Esophagus muscularis mucosa (tissue), 4 donors: ENCODE measurements at places on chromosomes 2 and 18. TPM values are rescaled to one million over a fixed set of nuclear protein-coding genes. Genes with fewer than 3 reads are reported as not detected.

The SATB2 gene
- total RNA-seq: 2.2 TPM

DNA sequence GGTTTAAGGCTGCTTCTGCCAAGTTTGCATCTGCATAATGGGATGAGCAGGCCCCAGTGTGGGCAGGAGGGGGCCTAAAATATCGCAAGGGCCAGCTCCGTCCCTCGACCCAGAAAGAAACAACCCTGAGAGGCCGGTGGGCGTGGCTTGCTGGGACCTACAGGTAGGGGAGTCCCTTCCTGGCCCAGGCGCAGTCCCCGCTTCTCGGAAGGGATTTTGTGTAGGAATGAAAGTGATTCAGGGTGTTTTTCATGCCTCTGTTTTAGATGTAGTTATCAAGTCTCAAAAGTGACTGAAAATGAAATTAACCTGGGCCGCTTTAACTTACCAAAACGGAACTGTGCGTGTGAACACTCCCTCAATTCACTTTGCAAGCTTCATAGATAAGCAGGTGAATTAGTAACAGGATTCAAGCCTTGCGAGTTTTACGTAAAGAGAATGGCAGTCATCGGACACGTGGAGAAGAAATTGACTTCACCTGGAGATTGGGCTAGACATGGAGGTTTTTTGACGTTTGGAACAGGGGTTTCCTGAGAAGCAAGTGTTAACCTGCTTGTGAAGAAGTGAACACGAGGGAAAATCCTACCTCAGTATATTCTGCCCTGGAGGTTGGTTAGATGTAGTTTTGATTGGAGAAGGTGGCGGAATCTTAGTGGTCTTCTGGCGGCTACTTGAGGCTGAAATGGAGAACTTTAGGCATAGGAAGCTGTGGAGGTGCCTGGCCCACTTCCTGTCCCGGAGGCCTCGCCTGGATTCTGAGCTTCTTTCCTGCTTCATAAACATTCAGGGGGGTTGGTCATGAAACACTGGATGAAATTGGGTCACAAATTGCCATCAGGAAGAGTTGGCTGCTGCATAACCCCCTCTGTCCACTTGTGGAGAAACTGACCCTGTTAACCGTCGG, 1.7 kb downstream of the NCK2 start:
- H3K27ac ChIP-seq: peak overlapping the region; percentile 96
- H3K4me3 ChIP-seq: peak overlapping the region; percentile 98
- peaks cover 68% of the 10 kb centered on the region for H3K4me1 ChIP-seq
- DNase-seq: no peak

The IGFBP5 gene
- 634 TPM for total RNA-seq

- H3K4me3 ChIP-seq: no peak overlapping the region
- DNase-seq: peak; percentile 66
- no peak overlapping the region for H3K27ac ChIP-seq
Measured at GRCh38 chr2:200613692-200614091, 27.9 kb downstream of the AOX1 start.

DNA sequence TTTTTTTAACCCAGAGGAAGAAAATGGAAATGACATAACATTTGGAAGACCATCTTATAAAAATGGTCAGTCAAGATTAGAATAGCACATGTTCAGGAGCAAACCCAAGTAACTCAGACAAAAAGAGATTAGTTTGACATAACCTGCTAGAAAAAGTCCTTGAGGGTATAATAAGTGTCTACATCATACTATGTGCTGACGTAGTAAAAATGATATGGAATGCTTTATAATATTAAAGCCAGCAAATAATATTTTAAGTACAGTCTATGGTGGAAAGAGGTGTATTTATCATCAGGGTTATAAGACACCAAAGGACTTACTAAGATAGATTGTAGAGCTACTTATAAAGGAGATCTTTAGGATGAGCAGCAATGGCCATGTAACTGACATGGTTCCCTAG, 169.0 kb downstream of the LTBP1 start:
- H3K4me3 ChIP-seq: no peak overlapping the region
- peaks cover 4% of the 10 kb centered on the region for H3K4me1 ChIP-seq
- no peak for DNase-seq
- no peak overlapping the region for H3K27ac ChIP-seq
- H3K27me3 ChIP-seq: no peaks in the 10 kb centered on the region

GRCh38 chr2:165033402-165033801, 78.1 kb upstream of the SLC38A11 start:
- DNase-seq: no peak
- H3K27ac ChIP-seq: no peak overlapping the region
- no peak overlapping the region for H3K4me3 ChIP-seq
- H3K27me3 ChIP-seq: no peaks in the 10 kb centered on the region
- H3K36me3 ChIP-seq: no peaks in the 10 kb centered on the region

DNA sequence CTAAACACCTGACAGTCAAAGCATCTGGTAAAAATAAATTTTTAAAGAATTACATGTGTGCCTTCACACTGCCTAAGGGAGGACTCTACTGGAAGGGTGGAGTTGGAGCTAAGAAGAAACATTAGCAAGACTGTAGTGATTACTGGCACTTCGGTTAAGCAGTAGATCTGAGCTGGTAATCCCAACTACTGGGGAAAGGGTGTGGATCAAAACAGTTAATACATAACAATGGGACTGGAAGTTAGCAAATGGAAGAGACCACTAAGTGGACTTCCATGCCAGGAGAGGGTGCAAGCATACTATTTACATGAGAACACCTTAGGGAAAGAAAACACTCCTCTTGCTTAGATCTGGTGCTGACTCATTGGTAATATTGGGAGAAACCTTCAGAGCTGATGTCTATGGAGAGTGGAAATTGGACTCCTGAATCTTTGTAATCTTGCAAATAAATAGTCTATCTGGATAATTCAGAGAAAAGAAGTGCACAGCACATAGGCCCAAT, 519.6 kb upstream of the LINC00305 start:
- H3K36me3 ChIP-seq: no peaks in the 10 kb centered on the region
- H3K4me3 ChIP-seq: no peak overlapping the region
- DNase-seq: no peak
- H3K4me1 ChIP-seq: no peaks in the 10 kb centered on the region

The ACMSD gene
- total RNA-seq: not detected

- no peak overlapping the region for H3K4me3 ChIP-seq
- peaks cover 9% of the 10 kb centered on the region for H3K36me3 ChIP-seq
- DNase-seq: no peak
- peaks cover 42% of the 10 kb centered on the region for H3K4me1 ChIP-seq
- peak overlapping the region; percentile 15 for H3K27ac ChIP-seq
Measured at GRCh38 chr2:105771836-105772235, 27.1 kb downstream of the NCK2 start.

The CHRND gene
- not detected for total RNA-seq

GRCh38 chr2:37412231-37412630, 67.8 kb downstream of the QPCT start:
- no peaks in the 10 kb centered on the region for H3K27me3 ChIP-seq
- DNase-seq: no peak
- H3K27ac ChIP-seq: no peak overlapping the region
- H3K4me1 ChIP-seq: peaks cover 25% of the 10 kb centered on the region
- H3K36me3 ChIP-seq: no peaks in the 10 kb centered on the region

The SULT1C4 gene
- total RNA-seq: 3.1 TPM

DNA sequence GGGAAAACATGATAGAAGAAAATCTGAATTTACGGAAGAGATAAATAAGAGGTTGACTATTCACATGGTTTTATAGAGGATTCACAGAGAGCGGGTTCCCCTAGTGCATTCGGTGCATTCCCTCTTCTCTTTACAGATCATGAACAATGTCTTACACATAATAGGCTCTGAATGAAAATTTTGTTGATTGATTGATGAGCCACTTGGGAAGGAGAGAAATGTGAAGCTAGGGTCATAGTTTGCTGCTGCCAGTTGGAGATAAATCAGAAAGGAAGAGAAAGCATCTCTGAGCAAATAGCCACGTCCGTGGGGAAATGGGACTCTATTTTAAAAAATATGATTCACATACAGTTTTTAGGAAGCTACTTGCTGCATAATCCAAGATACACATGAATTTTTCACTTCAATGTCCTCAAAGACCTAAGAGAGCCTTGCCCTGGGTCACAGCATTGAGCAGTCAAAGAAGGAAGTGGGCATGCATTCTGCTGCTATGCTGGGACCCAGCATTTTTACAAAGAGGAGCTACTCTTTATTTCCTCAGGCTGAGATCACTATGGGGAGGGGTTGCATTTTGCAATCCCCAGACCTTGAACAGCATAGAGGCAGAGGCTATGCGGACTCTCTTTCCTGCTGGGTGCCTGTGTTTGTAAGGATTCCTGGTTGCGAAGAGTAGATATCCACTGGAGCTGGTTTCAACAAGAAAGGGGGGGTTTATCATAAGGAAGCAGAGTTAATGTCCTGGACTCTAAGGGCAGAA, 395.3 kb downstream of the TSN start:
- no peaks in the 10 kb centered on the region for H3K4me1 ChIP-seq
- no peak overlapping the region for H3K27ac ChIP-seq
- H3K36me3 ChIP-seq: no peaks in the 10 kb centered on the region
- DNase-seq: no peak

GRCh38 chr18:61829108-61829507, 63.7 kb downstream of the RNF152 start:
- no peaks in the 10 kb centered on the region for H3K4me1 ChIP-seq
- no peak overlapping the region for H3K27ac ChIP-seq
- H3K27me3 ChIP-seq: no peaks in the 10 kb centered on the region
- H3K4me3 ChIP-seq: no peak overlapping the region
- H3K36me3 ChIP-seq: no peaks in the 10 kb centered on the region

The FRZB gene
- total RNA-seq: 10.1 TPM

The HOXD13 gene
- total RNA-seq: not detected

GRCh38 chr18:41936471-41937134, 18.4 kb upstream of the PIK3C3 start:
- no peaks in the 10 kb centered on the region for H3K36me3 ChIP-seq
- H3K4me1 ChIP-seq: no peaks in the 10 kb centered on the region
- DNase-seq: no peak
- H3K27ac ChIP-seq: no peak overlapping the region
- no peaks in the 10 kb centered on the region for H3K27me3 ChIP-seq
